ENCODE measurements at places on chromosomes 11 and 22. TPM values are rescaled to one million over a fixed set of nuclear protein-coding genes. Genes with fewer than 3 reads are reported as not detected.

DNA sequence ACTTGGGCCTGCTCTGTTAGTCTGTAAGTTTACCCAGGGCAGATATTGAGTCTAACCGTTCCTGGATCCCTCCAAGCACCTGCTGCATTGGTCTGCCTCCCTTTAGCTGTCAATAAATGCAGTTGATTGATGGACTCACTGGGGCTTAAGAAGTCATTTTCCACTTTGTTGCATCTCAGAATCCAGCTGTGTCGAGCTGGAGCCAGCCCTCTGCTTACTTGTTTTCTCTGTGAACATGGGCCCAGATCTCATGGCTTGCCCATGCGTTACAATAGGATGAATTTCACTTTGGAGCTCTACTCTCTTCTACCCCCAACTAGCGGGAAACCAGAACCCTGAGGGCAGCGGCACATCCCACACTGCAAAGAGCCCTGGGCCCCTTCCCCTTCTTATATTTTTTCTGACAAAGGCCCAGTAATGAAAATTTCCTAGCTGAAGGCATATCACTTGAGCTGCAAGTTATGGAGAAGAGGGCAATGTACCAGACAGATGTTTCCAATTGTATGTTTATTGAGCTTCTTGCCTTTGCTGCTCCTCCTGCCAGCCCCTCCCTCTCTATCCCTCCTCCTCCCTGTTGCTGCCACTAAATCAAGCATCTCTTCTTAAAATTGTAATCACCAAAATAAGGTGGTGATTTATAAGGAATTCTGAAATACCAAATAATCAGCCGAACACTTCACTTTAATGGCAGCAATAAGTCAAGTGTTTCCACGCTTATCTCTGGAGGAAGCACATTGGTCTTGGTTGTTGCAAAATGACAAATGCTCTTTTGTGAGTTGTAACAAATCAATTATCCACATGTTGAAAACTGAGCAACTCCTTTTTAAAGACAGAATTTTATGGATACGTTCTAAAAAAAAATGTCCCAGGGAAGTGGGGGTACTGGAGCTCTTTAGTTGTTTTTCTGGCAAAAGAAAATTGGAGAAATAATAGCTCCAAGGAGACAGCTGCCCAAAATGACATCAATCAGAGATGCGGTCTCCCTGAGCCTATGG, 212.3 kb upstream of the ZBED5 start:
- no peaks in the 10 kb centered on the region for H3K27me3 ChIP-seq
- H3K36me3 ChIP-seq = no peaks in the 10 kb centered on the region
- no peaks in the 10 kb centered on the region for H3K4me1 ChIP-seq
- no peak for DNase-seq
- H3K27ac ChIP-seq = no peak overlapping the region
- no peak overlapping the region for H3K4me3 ChIP-seq

- no peak overlapping the region for H3K27ac ChIP-seq
- H3K27me3 ChIP-seq = peaks cover 9% of the 10 kb centered on the region
- no peaks in the 10 kb centered on the region for H3K36me3 ChIP-seq
- no peaks in the 10 kb centered on the region for H3K4me1 ChIP-seq
- DNase-seq = no peak
- no peak overlapping the region for H3K4me3 ChIP-seq
Measured at GRCh38 chr22:35209203-35209602, 48.1 kb upstream of the HMGXB4 start.

GRCh38 chr22:30357650-30358215, 926 bp downstream of the CCDC157 start:
- H3K27ac ChIP-seq = no peak overlapping the region
- peak overlapping the region; percentile 92 for H3K4me3 ChIP-seq
- DNase-seq = no peak
- H3K36me3 ChIP-seq = peaks cover 15% of the 10 kb centered on the region

GRCh38 chr22:35442471-35442870, 42.5 kb downstream of the MCM5 start:
- no peaks in the 10 kb centered on the region for H3K27me3 ChIP-seq
- no peak overlapping the region for H3K27ac ChIP-seq
- peaks cover 30% of the 10 kb centered on the region for H3K36me3 ChIP-seq
- DNase-seq = no peak
- H3K4me3 ChIP-seq = no peak overlapping the region
- peaks cover 2% of the 10 kb centered on the region for H3K4me1 ChIP-seq

DNA sequence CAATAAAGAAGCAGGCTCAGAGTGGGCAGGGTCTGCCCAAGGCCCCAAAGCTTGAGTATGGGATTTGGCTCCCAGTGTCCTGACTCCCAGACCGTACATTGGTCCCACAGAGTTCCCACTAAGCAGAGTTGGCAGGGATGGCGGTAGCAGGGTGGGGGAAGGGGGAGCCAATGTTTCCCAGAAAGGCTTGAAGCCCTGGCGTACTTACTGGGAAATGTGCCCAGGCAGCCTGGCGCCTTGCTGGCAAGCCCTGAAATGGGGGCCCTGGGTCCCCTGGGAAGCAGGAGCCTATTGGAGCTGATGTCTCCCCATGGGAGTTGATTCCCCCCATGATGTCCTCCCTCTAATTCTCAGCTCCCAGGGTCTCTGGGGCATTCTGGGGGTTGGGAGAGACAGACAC, 9.3 kb downstream of the ARHGEF17 start:
- H3K36me3 ChIP-seq = no peaks in the 10 kb centered on the region
- H3K27ac ChIP-seq = no peak overlapping the region
- no peak overlapping the region for H3K4me3 ChIP-seq
- no peaks in the 10 kb centered on the region for H3K27me3 ChIP-seq
- DNase-seq = no peak
- peaks cover 5% of the 10 kb centered on the region for H3K4me1 ChIP-seq

- H3K27ac ChIP-seq = no peak overlapping the region
- no peaks in the 10 kb centered on the region for H3K27me3 ChIP-seq
- no peaks in the 10 kb centered on the region for H3K36me3 ChIP-seq
Measured at GRCh38 chr22:36417281-36417686, 29.5 kb upstream of the MYH9 start.

DNA sequence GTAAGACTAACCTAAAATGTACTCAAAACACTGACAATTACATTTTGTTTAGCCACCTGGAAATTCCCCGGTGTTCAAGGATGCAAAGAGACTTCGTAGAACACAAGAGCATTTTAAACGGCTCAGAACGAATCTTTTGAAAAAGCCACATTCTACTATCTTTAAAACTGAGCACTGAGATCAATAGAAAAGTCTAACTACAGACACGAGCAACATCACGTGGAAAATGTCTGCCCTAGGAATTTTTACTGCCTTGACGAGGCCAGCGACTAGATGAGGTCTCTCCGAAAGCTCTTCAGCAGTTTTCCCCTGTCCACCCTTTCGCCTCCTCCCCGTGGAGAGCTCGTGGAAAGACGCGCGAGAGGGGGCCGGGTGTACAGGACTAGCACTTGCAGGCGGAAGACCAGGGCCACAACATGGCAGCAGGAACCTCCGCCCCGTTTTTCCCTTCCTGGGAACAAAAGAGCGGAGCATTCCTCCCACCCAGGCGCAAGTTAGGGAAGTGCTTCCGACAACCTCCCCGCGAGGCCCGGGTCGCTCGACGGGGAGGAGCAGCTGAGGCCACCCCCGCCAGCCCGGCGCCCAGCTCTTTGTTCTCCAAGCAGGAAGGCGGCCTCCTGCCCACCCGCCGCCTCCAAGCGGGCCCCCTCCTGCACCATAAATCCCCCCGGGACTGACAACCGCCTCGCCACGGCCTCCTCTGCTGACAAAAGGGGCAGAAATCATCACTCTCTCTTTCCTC, 1.1 kb downstream of the EIF4G2 start:
- H3K4me1 ChIP-seq = peaks cover 48% of the 10 kb centered on the region
- peak overlapping the region; percentile 97 for H3K27ac ChIP-seq
- peaks cover 48% of the 10 kb centered on the region for H3K36me3 ChIP-seq
- DNase-seq = peak; percentile 58

- H3K27me3 ChIP-seq = no peaks in the 10 kb centered on the region
- peak; percentile 82 for DNase-seq
- H3K36me3 ChIP-seq = no peaks in the 10 kb centered on the region
- peak within 1 kb of the TSS; percentile 92 for H3K4me3 ChIP-seq
- H3K27ac ChIP-seq = peak within 1 kb of the TSS; percentile 89
- H3K4me1 ChIP-seq = peaks cover 51% of the 10 kb centered on the region
Measured at GRCh38 chr11:2301631-2302305, at the start of the genes C11orf21 and TSPAN32. TSS of gene C11orf21 (minus strand) at chr11:2301918. CDS start at chr11:2301808, 110 bp downstream. TSS of gene TSPAN32 (plus strand) at chr11:2302013. CDS start at chr11:2302150, 137 bp downstream.

- H3K36me3 ChIP-seq = no peaks in the 10 kb centered on the region
- peaks cover 4% of the 10 kb centered on the region for H3K4me1 ChIP-seq
- no peak overlapping the region for H3K4me3 ChIP-seq
Measured at GRCh38 chr22:50696799-50697561, 24.4 kb downstream of the SHANK3 start.

DNA sequence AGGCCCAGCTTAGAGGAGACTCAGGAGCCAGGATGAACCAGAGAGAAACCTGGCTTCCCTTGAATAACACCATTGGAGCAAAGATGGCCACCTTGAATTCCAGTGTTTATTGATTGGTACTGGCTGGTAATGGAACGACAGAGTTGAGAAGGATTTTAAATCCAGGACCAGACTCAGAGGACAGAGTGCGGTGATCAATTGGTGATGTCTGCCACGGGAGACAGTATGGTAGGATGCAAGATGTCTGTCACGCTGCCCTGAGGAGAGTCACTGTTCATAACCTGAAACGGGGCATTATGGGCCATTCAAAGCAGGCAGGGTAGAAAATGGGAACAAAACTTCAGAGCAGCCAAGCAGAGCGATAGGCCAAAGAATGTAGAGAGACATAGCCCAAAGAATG, 55.4 kb upstream of the ISX start:
- H3K27ac ChIP-seq = no peak overlapping the region
- DNase-seq = no peak
- H3K4me3 ChIP-seq = no peak overlapping the region
- no peaks in the 10 kb centered on the region for H3K36me3 ChIP-seq
- no peaks in the 10 kb centered on the region for H3K4me1 ChIP-seq

DNA sequence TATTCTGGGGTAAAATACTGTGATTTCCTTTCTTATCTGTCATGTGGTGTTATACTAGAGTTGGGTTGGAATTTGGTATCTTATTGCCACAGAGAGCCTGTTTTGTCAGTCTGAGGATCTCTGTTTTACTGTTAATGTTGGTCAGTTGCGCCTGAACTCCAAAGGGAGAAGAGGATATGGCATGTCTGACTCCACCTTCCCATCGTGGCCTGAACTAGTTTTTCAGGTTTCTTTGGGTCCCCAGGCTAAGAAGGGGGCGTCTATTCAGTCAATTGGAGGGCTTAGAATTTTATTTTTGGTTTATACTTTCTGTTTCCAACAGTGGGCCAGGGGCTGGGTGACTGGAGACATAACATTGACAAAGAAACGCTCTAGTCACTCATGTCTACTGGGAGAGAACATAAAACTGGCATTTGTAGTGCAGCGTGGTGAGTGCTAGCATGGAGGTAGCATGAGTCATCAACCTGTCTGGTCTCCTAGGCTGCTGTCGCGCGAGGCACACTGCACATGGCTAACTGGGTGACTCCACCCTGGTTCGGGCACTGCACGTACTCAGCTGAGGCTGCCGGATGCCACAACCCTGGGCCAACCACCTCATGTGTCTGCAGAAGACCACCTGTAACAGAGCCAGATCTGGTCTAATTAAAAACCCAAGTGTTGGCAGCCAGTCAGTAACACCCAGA, 120.1 kb upstream of the OR9Q1 start:
- H3K4me3 ChIP-seq = no peak overlapping the region
- H3K4me1 ChIP-seq = peaks cover 5% of the 10 kb centered on the region
- peak; percentile 48 for DNase-seq
- peaks cover 5% of the 10 kb centered on the region for H3K27me3 ChIP-seq
- H3K36me3 ChIP-seq = no peaks in the 10 kb centered on the region

- H3K27ac ChIP-seq = no peak overlapping the region
- no peak for DNase-seq
- H3K27me3 ChIP-seq = no peaks in the 10 kb centered on the region
- H3K4me3 ChIP-seq = no peak overlapping the region
- H3K36me3 ChIP-seq = no peaks in the 10 kb centered on the region
- no peaks in the 10 kb centered on the region for H3K4me1 ChIP-seq
Measured at GRCh38 chr11:100756559-100756958, 69.5 kb downstream of the ARHGAP42 start.

DNA sequence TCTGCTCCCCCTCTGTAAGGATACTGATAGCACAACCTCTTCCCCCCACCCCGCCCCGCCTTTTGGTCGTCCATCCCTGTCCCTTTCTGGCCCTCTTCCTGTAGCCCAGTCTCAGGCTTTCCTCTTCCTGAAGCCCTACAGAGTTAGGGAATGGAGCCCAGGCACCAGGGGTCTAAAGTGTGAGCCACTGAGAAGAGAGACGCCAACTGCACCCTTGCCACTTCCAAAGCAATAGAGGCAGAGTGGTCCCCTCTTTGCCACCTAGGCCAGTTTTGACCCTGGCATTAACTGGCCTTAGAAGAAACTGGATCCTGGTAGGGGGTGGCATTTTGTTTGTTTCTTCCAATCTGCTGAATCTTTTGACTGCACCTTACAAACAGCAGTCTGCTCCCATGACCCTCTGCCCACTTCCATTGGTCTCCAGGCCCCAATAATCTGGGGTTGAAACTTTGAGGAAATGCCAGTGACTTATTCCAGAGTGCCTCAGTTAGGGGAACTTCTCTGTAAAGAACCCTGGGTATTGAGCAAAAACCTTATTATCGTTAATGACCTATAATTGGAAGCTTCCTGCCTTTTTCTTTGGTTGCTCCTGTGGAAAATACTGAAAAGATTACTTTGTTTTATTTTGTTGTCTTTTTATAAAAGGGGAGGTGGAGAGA, 9.7 kb upstream of the GRK2 start:
- H3K27me3 ChIP-seq = no peaks in the 10 kb centered on the region
- DNase-seq = no peak
- H3K36me3 ChIP-seq = peaks cover 29% of the 10 kb centered on the region
- H3K4me1 ChIP-seq = peaks cover 13% of the 10 kb centered on the region
- no peak overlapping the region for H3K4me3 ChIP-seq

GRCh38 chr11:48055292-48056132, 75.2 kb downstream of the PTPRJ start:
- peak; percentile 88 for DNase-seq
- peak overlapping the region; percentile 54 for H3K4me3 ChIP-seq
- peaks cover 84% of the 10 kb centered on the region for H3K4me1 ChIP-seq
- no peaks in the 10 kb centered on the region for H3K27me3 ChIP-seq

DNA sequence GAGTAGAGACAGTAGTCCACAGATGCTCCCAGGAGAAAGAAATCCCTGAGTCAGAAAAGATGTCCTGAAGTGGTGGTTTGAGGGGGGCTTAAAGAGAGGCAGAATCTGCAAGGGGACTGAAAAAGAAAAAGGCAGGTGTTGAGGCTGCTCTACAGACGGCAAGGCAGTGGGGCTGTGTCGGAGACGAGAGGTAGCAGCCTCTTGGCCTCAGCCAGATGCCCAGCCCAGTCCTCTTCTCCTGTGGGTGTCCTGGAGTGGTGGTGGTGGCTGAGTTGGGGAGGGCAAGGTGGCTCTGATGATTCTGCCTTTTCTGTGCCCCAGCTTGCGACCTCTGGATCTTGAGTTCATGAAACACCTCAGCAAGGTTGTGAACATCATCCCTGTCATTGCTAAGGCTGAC, 9.3 kb upstream of the WBP2NL start:
- no peaks in the 10 kb centered on the region for H3K4me1 ChIP-seq
- no peaks in the 10 kb centered on the region for H3K36me3 ChIP-seq
- peaks cover 2% of the 10 kb centered on the region for H3K27me3 ChIP-seq
- H3K27ac ChIP-seq = no peak overlapping the region
- no peak for DNase-seq

GRCh38 chr11:65919573-65920371, 546 bp downstream of the DRAP1 start:
- peaks cover 8% of the 10 kb centered on the region for H3K36me3 ChIP-seq
- H3K4me3 ChIP-seq = peak overlapping the region; percentile 93
- H3K4me1 ChIP-seq = peaks cover 38% of the 10 kb centered on the region
- peak; percentile 64 for DNase-seq
- no peaks in the 10 kb centered on the region for H3K27me3 ChIP-seq

- DNase-seq = no peak
- H3K27me3 ChIP-seq = no peaks in the 10 kb centered on the region
- H3K27ac ChIP-seq = no peak overlapping the region
- no peak overlapping the region for H3K4me3 ChIP-seq
- no peaks in the 10 kb centered on the region for H3K36me3 ChIP-seq
Measured at GRCh38 chr11:1928470-1928890, 9.0 kb downstream of the TNNT3 start.

PATL1 gene
- total RNA-seq = 56.7 TPM

MEI1 gene
- 28.8 TPM for total RNA-seq

GAS2 gene
- 0.62 TPM for total RNA-seq

Data from activated naive CD4-positive, alpha-beta T cell treated with anti-CD3 and anti-CD28 coated beads for 36 hours (primary cell).